Stimulated activated naive CD8-positive, alpha-beta T cell treated with anti-CD3 and anti-CD28 coated beads, Interleukin-15, amount 100 ng/mL, for 72 hours (primary cell): ENCODE measurements at places on chromosomes 7 and 10.
A peak's percentile ranks its signal among the peaks of the same experiment; 100 is the strongest.

GRCh38 chr10:122519144-122519543 is 41.4 kb upstream of the DMBT1 start:
- no peak for DNase-seq

DNA sequence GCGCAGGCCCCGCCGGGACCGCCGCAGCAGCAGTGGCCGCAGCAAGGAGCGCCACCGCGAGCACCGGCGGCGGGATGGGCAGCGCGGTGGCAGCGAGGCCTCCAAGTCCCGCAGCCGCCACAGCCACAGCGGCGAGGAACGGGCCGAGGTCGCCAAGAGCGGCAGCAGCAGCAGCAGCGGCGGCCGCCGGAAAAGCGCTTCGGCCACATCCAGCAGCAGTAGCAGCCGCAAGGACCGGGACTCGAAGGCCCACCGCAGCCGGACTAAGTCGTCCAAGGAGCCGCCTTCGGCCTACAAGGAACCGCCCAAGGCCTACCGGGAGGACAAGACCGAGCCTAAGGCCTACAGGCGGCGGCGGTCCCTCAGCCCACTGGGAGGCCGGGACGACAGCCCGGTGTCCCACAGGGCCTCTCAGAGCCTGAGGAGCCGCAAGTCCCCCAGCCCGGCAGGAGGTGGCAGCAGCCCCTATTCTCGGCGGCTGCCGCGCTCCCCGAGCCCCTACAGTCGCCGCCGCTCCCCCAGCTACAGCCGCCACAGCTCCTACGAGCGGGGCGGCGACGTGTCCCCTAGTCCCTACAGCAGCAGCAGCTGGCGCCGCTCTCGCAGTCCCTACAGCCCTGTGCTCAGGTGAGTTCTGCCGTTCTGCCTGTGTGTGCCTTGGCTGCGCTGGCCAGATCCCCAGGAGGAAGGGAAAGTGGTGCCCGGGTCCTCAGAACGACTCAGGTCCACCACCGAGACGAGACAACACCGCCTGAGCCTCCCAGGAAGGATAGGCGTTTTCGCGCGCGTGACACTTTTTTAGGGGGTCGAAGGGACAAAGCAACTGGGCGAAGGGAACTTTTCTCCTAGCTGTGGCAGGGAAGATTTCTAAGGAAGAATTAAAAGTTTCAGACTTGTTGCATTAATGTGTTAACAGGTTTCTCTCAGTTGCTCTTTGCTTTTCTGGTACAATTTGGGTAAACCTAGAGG is 1.5 kb downstream of the CDK13 start:
- peak; percentile 84 for DNase-seq

- DNase-seq, result no peak
Observed at GRCh38 chr10:105679781-105680180, 1038.7 kb downstream of the SORCS3 start.

- DNase-seq, result no peak
Observed at GRCh38 chr10:132206377-132206745, 19.6 kb downstream of the DPYSL4 start.

GRCh38 chr10:87925570-87925969 is 62.1 kb downstream of the PTEN start:
- DNase-seq, result no peak

- DNase-seq, result peak; percentile 27
Observed at GRCh38 chr7:130733931-130734814, at the start of gene KLF14. TSS of gene KLF14 (minus strand) at chr7:130734207. CDS start at chr7:130734033, 174 bp downstream.

DNA sequence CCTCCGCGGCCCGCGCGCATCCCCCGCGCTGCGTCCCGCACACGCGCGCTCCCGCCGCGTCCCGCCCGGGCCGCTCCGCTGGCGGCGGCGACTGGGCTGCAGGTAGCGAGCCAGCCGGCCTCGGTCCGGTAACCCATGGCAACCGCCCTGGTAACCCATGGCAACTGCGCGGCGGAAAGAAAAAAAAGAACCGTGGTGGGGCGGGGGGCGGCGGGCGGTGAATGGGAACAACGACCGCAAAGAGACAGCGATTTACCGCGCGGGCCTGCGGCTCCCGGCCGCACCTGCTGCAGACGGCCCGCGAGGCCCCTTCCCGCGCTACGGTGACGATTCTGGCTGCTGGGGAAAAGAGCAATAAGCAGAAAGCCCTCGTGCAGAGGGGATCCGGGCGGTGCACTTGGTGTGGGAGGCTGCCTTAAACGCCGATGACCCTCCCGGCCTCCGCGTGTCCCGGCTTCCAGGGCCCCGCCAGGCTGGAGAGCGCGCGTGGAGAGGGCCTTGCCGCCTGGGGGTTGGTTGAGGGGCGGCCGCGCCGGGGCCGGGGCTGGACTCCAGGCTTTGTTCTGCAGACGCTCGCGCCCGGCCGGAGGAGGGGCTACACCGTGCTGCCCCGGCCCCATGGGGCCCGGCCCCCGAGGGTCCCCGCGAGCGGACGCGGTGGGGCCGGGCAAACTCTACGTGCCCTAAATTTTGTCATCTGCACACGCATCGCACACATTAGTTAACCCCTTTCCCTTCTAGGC is 84.7 kb downstream of the SNX10 start:
- DNase-seq, result peak; percentile 47

DNA sequence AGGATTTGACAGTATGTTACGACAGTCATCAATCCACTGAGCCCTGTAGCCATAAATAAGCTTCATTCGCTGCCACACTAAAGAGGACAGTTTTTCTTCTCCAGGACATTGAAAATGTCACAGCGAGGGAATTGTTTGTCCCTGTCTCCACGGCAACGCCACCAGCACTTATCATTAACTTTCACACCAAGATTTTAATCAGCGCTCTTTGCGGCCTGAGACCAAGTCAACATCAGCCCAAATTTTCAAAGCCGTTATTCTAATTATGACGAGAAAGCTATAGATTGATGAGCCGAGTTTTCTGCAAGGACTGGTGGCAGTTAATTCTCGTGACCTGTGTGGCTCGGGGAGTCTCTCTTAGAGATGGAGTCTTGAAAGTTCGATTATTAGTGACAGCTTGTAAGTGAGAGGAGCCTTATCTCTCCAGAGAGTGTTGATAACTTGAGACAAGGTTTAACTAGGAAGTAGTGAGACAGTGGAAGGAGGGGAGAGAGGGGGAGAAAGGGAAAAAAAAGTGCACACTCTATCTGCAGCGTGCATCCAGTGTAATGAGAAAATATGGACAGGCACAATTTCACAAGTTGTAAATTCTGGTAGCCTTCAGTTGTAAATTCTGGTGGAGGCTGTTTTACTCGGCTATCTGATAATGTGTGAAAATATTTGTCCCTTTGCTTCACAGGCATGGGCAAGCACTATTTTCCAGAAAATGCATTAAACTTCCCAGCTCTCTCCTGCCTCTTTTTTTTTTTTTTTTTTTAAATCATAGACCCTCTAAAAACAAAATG is 473.3 kb downstream of the LRMDA start:
- no peak for DNase-seq

DNA sequence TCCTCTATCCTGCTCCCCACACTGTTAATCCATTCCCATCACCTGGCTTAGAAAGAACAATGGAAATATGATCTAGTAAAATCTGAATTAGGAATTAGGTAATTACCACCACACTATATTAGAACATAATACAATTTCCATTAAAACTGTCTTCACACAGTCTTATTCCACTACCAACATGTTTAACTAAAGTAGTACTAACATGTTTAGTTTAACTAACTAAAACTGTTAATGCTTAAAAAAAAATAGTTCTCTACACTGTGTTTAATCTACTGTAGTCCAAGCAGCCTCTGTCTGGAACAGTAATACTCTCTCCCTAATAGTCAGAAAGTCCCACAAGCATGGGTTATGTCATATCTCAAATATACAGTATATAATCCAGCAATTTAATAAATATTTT is 150.8 kb downstream of the SGMS1 start:
- no peak for DNase-seq

DNA sequence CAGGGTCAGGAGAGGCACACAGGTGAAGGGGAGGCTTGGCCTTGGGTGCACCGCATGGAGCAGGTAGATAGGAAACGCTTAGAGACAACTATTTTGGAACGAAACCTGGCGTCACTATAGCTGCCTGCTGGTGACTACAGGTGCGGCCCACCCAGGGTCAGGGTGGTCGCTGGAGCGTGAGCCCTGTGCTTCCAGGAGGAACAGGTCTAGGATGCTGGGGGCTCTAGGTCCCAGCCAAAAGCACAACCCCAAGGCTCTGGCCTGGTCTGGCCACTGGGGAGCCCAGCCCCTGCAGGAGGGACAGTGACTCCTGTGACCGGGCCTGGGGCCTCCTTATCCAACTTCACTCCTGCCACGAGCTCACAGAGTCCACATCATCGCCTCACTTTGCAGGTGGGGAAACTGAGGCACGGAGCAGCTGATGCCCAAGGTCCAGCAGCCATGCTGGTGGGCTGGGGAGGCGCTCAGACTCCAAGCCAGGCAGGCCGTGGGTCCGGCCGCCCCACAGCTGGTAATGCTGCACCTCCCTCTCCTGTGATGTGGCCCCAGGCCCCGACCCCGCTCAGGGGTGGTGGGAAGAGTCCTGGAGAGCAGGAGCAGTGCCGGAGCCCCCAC is 9.0 kb downstream of the LFNG start:
- DNase-seq, result peak; percentile 26

- DNase-seq, result no peak
Observed at GRCh38 chr10:57314046-57314445, 953.0 kb upstream of the ZWINT start.

DNA sequence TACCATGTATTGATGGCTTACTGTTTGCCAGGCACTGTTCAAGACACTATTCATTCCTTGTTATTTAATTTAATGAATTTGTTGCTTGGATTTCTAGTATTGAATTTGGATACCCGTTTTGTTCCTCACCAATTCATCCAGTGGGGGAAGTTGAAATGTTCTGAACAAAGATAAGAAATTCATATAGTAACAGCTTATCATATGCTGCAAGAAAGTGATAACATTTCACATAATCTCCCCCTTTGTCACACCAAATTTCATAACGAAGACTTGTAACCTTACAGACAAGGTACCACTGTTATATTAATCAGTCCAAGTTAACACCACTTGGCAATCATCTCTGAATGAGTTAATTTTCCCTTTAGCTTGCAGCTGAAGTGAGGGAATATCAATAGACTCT is 42.1 kb downstream of the SCIN start:
- DNase-seq, result no peak
